Hematopoietic multipotent progenitor cell treated with erythropoietin and hydrocortisone succinate and interleukin-3 and kit ligand, for 17 days (in vitro differentiated cells): ENCODE measurements at places on chromosomes 12 and 14.

DNA sequence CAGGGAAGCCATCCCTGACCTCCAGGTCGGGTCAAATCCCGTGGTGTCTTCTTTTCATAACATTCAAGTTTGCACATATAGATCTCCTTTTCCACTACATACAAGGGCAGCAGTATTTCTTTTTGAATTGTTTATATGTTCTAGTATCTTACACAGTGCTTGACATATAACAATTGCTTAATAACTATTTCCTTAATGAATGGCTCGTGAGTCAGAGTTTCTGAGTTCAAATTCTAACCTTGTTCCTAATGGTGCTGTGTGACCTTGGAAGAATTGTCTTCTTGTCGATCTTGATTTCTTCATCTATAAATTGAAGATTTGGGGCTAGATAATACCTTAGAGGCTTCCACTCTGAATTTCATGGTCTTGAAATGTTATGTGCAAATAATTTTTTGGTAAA is 57.2 kb upstream of the PELI2 start:
- no peak for DNase-seq

GRCh38 chr12:93862424-93862823 is 185.2 kb downstream of the CRADD start:
- DNase-seq = no peak

GRCh38 chr14:93347850-93348249 is 868 bp downstream of the COX8C start:
- DNase-seq = no peak

- no peak for DNase-seq
Measured at GRCh38 chr12:12445882-12446181, 89.0 kb downstream of the BORCS5 start.

DNA sequence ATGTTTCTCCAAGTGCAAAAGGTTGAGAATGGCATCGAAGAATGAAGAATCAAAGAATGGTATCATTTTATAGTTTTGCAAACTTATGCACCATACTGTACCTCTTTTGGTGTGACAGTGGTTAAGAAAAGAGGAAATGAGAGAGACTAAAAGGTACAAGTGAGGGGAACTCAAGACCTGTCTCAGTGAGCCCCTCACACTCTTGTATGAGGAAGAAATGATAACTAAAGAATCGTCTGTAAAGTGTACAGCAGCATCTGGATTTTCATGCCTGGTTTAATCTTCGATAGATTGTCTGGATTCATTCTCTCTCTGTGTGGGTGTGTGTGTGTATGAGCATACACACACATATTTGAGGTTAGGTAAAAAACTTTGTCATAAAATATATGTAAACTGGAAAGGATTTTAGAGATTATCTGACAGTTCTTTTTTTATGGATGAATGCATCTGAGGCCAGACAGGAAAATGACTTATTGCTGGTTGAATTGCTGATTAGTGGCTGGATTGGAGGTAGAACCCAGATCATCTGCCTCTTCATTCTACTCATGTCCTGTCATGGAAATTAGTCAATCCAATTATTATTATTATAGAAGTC is 16.0 kb upstream of the SLC38A2 start:
- no peak for DNase-seq

DNA sequence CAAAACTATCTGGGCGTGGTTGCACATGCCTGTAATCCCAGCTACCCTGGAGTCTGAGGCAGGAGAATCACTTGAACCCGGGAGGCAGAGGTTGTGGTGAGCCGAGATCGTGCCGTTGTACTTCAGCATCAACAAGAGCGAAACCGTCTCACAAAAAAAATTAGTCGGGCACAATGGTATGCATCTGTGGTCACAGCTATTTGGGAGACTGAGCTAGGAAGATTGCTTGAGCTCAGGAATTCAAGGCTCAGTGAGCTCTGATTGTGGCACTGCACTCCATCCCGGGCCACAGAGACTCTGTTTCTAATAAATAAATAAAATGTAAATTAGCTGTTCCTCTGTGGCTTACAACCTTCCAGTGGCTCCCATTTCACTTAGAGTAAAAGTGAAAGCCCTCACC is 28.0 kb downstream of the RCOR1 start:
- DNase-seq = no peak

GRCh38 chr14:86141966-86142365 is 612.0 kb downstream of the FLRT2 start:
- DNase-seq = no peak

- DNase-seq = no peak
Measured at GRCh38 chr14:100416921-100417860, 94.1 kb downstream of the SLC25A47 start.
